H4 (cell line): ENCODE measurements at places on chromosomes 5 and 9. TPM values are rescaled to one million over a fixed set of nuclear protein-coding genes. Genes with fewer than 3 reads are reported as not detected.

The SUSD3 gene
- total RNA-seq, result not detected in 2 replicates

The SPAAR gene
- total RNA-seq, result 0.12 and 0.27 TPM in 2 replicates

The PTGER4 gene
- 4.8 and 7.9 TPM in 2 replicates for total RNA-seq

The CD14 gene
- total RNA-seq, result not detected in 2 replicates

The PCDHB2 gene
- total RNA-seq, result 15.0 and 26.2 TPM in 2 replicates

The IL9 gene
- total RNA-seq, result not detected in 2 replicates

The PCDHB3 gene
- 0.21 TPM in 2 replicates for total RNA-seq

The RGS14 gene
- total RNA-seq, result 26.2 and 28.1 TPM in 2 replicates

The SLC4A9 gene
- total RNA-seq, result not detected in 2 replicates

The FOXD4 gene
- total RNA-seq, result 1.2 TPM in 1 of 2 replicates, not detected in the other

The PFDN1 gene
- 58.8 and 77.4 TPM in 2 replicates for total RNA-seq

The SAXO1 gene
- under 0.01 TPM in 1 of 2 replicates, not detected in the other for total RNA-seq

The C5orf46 gene
- 1.0 and 5.2 TPM in 2 replicates for total RNA-seq

The CDX1 gene
- total RNA-seq, result not detected in 2 replicates

The IFNA2 gene
- total RNA-seq, result not detected in 2 replicates

The IL3 gene
- total RNA-seq, result not detected in 2 replicates

The SPTAN1 gene
- 46.5 and 52.8 TPM in 2 replicates for total RNA-seq

The CDH12 gene
- 49.2 and 71.9 TPM in 2 replicates for total RNA-seq

The SMU1 gene
- total RNA-seq, result 31.8 and 32.0 TPM in 2 replicates

The AFAP1L1 gene
- 2.0 and 3.2 TPM in 2 replicates for total RNA-seq

The OR1J2 gene
- not detected in 2 replicates for total RNA-seq

The GLIPR2 gene
- total RNA-seq, result 5.5 and 9.7 TPM in 2 replicates

The PCDHGB1 gene
- 0.43 and 3.1 TPM in 2 replicates for total RNA-seq

The MYMK gene
- total RNA-seq, result not detected in 2 replicates

The ERGIC1 gene
- 72.3 and 86.2 TPM in 2 replicates for total RNA-seq

The CARTPT gene
- not detected in 2 replicates for total RNA-seq

The MGAT4B gene
- 160 and 216 TPM in 2 replicates for total RNA-seq

The RAB3C gene
- not detected in 2 replicates for total RNA-seq

The MFAP3 gene
- 56.8 and 61.2 TPM in 2 replicates for total RNA-seq

The ZCCHC7 gene
- total RNA-seq, result 13.3 and 15.6 TPM in 2 replicates

The PCDHGB4 gene
- total RNA-seq, result 0.16 and 0.21 TPM in 2 replicates

The ALDH7A1 gene
- 16.4 and 31.5 TPM in 2 replicates for total RNA-seq

The PCDHB16 gene
- total RNA-seq, result 3.3 and 3.7 TPM in 2 replicates

The NFX1 gene
- 15.2 and 19.8 TPM in 2 replicates for total RNA-seq

The PCDHGA4 gene
- total RNA-seq, result 0.74 and 0.97 TPM in 2 replicates

The DOCK8 gene
- 0.15 and 0.58 TPM in 2 replicates for total RNA-seq

The OTULINL gene
- total RNA-seq, result 1.1 and 1.2 TPM in 2 replicates

The ITGA2 gene
- 23.4 and 29.0 TPM in 2 replicates for total RNA-seq

The KCNMB1 gene
- total RNA-seq, result not detected in 2 replicates

The SNCAIP gene
- 0.91 and 1.7 TPM in 2 replicates for total RNA-seq

The SERF1B gene
- 18.9 and 27.4 TPM in 2 replicates for total RNA-seq

The NXNL2 gene
- not detected in 2 replicates for total RNA-seq

The JAKMIP2 gene
- 8.4 and 11.7 TPM in 2 replicates for total RNA-seq

The DAB2 gene
- 16.7 and 17.6 TPM in 2 replicates for total RNA-seq
